ENCODE measurements at places on chromosomes 2 and 18.
A peak's percentile ranks its signal among the peaks of the same experiment; 100 is the strongest.

- DNase-seq, result no peak
Measured at GRCh38 chr2:218067523-218067922, 1.5 kb upstream of the RUFY4 start.

- no peak for DNase-seq
Measured at GRCh38 chr18:57956491-57956890, 87.5 kb upstream of the NEDD4L start.

GRCh38 chr2:148721991-148722777 is 77.6 kb downstream of the EPC2 start:
- DNase-seq, result no peak

- DNase-seq, result no peak
Measured at GRCh38 chr18:78789850-78790249, 189.8 kb upstream of the SALL3 start.

GRCh38 chr18:12651651-12652050 is 6.3 kb downstream of the SPIRE1 start:
- DNase-seq, result no peak

DNA sequence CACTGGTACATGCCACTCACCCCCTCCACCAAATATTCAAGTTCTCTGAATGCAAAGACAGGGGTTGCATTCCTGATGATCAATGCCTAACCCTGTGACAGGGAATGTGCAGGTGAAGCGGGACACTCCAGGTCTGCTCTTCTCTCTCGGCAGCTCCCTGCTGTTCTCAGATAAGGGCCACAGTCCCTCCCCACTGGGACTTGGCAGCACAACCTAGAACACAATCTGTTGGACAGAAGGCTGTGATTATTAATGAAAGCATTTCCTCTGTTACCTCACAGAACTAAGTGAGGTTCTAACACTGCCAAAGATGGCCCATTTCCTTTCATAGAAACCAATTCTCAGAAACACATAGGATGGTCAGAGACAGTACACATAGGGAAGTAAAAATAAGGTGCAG is 42.7 kb downstream of the VSNL1 start:
- no peak for DNase-seq

DNA sequence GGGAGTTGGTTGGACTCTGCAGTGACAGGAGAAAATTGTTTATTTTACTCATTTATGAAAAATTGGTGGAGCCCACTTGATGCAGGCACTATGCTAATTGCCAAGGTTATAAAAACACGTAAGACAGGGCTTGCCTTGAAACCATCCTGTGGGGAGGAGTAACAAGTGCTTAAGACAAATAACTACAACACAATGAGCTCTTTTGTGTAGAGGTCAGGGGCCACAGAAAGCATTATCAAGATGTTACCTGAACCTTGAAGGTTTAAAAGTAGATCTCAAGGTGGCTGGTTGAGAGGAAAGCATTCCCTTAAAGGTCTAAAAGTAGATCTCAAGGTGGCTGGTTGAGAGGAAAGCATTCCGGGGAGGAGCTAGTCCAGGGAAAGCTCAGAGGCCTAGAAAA is 381.8 kb upstream of the POU3F3 start:
- DNase-seq, result no peak

- DNase-seq, result no peak
Measured at GRCh38 chr2:96157649-96158553, 12.7 kb upstream of the DUSP2 start.

DNA sequence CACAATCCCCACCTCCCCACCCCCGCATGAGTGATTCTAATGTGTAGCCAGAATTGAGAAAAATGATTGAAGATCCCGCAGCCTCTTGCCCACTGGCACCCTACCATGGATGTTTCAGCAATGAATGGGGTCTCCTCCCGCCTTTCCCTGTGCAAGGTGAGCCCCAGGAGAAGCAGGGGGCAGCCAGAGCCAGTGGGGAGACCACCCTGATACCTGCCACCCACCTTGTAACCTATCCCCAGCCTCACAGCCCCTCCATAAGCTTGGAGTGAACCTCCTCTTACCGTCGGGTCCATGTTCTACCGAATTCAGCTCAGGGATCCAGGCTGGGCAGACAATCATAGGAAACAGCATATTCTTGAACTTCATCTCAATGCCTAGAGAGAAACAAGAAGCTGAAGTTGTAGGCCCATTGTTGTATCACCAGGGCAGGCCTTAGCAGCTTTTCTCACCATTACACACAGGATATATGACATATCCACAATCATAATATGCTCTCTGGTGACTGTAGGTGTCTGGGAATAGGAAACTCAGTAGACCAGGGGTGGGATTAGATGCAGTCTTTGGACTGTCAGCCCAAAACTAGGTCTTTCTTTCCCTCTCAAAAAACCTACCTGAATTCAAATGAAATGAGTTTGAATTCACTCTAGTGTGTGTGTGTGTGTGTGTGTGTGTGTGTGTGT is 30.9 kb downstream of the XDH start:
- DNase-seq, result no peak

- DNase-seq, result no peak
Measured at GRCh38 chr2:217980036-217980435, 22.8 kb downstream of the TNS1 start.

DNA sequence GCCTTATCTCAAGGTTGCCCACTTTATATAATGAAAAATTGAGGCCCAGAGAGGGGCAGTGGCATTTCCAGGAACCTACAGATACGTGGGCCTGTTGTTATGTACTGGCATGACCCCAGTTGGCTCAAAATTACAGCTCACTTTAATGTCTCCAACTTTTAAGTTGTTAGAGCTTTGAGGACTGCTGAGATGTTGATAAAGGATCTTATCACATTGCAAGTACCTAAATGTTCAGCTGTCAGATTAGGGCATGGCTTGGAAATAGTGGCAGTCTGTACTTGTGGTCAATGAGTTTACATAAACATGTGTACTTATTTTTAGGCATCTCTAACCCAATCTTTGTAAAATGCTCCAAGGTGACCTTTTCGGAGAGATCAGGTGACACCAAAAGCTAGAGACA is 14.6 kb downstream of the SLC4A5 start:
- no peak for DNase-seq

DNA sequence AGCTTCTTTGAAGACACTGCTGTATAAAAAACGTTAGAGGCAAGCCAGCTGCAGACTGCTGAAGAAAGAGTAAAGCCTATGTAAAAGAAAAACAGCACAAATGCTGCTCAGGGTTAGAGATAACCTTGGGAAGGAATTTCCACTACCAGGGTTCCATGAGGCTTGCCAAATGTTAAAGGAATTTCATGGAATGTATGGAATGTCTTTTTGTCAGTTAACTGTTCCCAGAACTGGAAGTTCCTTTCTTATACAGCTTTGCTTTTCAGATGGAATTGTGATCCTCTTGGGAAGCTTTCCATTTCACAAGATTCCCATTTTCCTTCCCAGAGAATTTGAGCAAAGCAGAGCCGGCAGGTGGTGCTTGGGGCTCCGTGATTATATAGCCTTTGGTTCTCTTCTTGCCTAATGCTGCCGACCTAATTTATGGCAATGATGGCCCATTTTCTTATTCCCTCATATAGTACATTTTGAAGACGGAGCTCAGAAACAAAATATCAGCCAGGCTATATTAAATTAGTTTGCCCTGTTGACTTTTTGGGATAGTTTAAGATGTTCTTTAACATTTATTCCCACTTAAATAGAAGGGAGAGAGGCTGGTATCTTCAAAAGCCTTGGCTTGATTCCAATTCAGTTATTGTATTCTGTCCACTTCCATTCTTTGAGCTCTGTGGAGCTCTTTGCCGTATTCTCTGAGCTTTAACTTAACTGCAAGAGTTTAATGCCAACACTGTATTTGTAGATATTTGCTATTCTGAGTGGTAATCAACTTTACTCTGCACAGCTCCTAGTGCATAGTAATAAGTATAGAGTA is 162.3 kb downstream of the PHLPP1 start:
- peak; percentile 39 for DNase-seq

- no peak for DNase-seq
Measured at GRCh38 chr18:59729781-59730180, 32.6 kb upstream of the CCBE1 start.

GRCh38 chr2:32277363-32277673 is 386 bp upstream of the YIPF4 start:
- no peak for DNase-seq

- no peak for DNase-seq
Measured at GRCh38 chr2:232464544-232464885, 8.6 kb downstream of the ALPI start.

DNA sequence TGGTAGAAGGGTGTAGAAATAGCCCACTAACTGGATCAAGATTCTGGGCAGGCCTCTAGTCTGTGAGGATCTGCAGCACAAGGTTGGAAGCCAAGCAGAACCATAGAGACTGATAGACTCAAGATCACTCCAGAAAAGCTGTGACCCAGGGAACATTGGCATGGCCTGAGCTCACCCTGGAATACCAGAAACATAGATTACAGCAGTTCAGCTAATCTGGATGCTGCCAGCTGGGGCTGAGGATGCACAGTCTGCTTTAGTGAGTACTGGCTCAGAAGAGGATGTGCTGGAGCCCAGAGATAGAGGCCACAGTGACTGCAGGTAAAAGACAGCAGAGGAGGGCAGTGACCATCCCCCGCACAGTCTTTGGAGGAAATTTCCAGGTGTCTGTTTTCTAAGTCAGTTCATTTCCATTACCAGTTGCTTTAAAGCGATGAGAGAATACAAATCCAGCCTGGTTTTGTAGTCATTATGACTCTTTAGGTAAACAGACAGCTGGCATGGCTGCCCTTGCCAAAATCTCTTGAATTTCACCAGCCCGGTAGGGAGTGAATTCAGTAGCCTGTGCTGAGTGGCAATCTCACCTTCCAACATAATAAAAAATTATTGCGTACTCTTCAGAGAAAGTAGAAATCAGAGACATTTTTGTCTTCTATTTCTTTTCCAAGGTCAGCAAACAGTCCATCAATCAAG is 119.2 kb downstream of the ANTXR1 start:
- no peak for DNase-seq

DNA sequence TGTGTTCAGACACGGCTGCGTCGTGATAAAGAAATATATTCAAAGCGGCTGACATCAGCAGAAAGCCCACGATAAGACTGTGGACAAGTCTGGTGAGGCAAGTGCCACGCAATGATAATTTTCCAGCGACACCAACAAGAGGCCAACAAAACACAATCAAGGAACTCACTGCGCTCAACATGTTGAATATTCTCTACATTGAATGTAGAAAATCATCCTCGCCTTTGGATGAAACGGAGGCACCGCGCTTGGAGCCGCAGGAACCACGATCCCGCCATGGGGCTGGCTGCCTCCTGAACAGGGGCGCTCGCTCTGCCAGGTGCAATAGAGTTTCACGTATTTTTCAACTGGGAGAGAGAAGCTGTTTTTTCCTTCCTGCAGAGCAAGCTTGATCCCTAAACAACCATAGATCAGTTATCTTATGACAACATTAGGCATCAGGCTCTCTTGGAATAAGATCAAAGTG is 220.3 kb downstream of the ATAD2B start:
- no peak for DNase-seq

- no peak for DNase-seq
Measured at GRCh38 chr2:174765576-174765975, 1.3 kb upstream of the CHRNA1 start.

DNA sequence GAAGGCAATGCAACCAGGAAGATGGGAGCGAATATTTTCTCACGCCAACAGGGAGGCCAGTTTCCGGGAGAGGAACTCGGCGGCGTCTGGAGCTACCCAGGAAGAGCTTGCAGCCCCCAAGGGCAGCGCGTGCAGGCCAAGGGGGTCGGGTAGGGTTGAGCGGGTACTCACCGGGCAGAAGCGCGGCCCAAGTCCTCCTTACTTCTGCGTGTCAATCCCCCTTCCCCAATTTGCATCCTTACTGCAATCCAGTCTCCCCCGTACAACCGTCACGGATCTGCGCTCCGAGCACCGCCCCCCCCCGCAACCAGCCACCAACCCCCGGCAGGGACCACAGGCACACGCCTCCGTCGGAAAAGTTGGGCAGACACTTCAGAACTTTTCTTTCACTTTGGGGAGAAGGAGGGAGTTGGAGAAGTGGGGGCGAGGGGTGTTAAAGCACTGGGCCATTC is 1.3 kb downstream of the ATP8B1 start:
- no peak for DNase-seq

GRCh38 chr2:79830501-79830900 is 317.6 kb downstream of the CTNNA2 start:
- DNase-seq, result no peak

- no peak for DNase-seq
Measured at GRCh38 chr2:66814916-66815315, 380.0 kb downstream of the MEIS1 start.

- DNase-seq, result no peak
Measured at GRCh38 chr2:237150831-237151375, 65.2 kb downstream of the COPS8 start.

DNA sequence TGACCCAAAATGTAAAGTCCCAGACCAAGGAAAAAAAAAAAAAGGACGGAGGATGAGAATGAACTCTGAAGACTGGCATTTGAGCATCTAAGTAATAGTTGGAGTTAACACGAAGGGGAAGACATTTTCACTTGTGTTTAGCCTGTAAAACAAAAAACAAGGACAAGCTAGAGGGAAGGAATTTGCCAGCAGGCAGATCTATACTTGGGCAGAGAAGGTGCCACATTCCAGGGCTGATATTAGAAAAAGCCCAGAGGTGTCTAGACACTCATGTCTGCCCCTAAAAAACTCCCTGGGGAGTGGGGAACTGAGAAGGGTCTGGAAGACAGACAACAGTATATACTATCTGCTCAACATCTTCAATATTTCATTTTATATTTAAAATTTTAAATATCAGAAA is 171.1 kb downstream of the ZEB2 start:
- no peak for DNase-seq

DNA sequence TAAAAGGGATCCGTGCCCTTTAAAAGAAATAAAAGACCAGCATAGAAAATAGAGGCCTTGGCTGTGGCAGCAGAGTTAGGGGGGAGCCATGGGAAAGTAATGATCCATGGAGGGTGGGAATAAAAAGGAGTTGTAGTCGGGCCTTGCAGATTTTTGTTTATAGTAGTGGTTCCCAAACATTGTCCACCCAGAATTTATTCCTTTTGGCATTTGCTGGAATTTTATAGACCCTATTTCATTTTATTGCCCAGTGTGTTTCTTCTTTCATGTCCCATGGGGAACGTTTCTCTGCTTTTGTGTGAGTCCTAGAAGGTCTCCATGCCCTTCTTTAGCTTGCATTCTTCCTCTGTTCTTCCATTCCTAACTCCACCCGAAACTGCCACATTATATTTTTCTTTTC is 222.2 kb downstream of the LTBP1 start:
- DNase-seq, result peak; percentile 30

GRCh38 chr2:191113761-191114160 is 37.0 kb downstream of the STAT4 start:
- no peak for DNase-seq
